ENCODE measurements at places on chromosomes 3 and 15. TPM values are rescaled to one million over a fixed set of nuclear protein-coding genes. Genes with fewer than 3 reads are reported as not detected.

- no peak for DNase-seq
Observed at GRCh38 chr3:66392966-66393332, 107.9 kb downstream of the LRIG1 start.

DNA sequence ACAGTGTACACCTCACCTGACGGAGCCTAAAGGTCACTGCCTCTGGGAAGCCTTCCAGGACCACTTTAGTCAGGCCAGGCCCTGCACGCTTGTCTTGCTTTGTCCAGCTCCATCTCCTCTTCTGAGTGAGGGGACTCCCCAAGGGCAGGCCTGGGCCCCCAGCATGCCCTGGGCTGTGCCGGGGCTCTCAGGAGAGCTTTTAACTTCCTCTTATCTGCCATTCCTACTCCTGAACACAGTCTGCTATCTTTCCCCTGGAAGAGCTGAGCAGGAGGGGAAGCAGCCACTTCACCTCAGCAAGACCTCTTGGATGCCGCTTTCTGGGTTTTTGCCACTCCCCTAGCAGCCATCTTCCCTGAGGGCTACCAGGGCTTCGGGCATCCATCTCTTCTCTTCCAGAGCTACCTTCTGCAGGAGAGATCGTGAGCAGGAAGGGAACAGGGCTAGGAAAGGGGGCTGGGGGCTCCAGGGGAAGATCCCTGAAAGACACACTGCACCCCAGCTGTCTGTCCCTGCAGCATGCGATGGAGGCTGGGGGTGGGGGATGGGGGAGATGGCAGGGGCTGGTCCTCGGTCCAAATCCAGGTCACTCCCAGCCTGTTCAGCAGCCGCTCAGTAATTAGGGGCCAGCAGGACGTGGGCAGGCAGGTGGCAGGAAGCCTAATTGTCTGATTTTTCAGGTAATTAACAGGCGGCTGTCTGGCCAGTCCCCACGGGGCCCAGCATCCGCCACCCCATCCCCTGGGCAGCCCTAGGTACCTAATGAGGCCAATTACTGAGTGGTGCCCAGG, 19.9 kb upstream of the RPL29 start:
- no peak for DNase-seq

- DNase-seq = no peak
Observed at GRCh38 chr3:57093489-57093888, 33.0 kb downstream of the SPATA12 start.

- no peak for DNase-seq
Observed at GRCh38 chr3:151393146-151393830, 8.7 kb upstream of the P2RY12 start.

- no peak for DNase-seq
Observed at GRCh38 chr3:55449527-55449926, 37.6 kb downstream of the WNT5A start.

DNA sequence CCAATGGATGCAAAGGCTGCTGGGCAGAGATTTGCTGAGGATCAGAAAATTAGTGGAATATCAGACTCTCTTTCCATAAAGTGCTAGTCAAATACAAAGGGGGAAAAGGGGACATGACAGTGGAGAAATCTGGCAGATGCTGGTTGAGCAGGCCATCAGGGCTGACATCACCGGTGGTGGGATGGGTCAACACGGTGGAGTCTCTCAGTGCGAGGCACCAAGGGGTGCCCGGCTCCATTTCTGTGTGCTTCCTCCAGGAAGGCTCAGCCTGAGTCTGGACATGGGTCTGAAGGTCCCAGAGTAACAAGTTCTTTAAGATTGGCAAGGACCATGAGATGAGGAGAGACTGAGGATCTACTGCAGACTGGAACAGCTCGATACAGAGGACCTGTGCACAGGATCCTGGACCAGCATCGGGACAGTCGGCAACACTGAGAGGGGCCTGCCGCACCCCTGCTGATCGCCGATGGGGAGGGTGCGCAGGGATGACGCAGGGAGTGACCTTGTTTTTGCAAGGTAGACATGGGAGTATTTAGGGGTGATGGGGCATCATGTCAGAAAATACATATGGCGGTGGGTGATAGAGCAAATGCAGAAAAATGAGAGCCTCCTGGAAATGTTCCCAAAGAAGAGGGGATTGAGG, 92.7 kb downstream of the SEC22A start:
- DNase-seq = no peak

GRCh38 chr3:150177673-150178381, 207.1 kb upstream of the PFN2 start:
- DNase-seq = peak; percentile 88

GRCh38 chr3:98695796-98696195, 67.3 kb upstream of the ST3GAL6 start:
- peak; percentile 86 for DNase-seq

- no peak for DNase-seq
Observed at GRCh38 chr3:183266454-183266853, 13.4 kb downstream of the B3GNT5 start.

- DNase-seq = peak; percentile 78
Observed at GRCh38 chr3:143067201-143067600, 52.4 kb upstream of the CHST2 start.

GRCh38 chr15:38864827-38865581, 300.4 kb upstream of the RASGRP1 start:
- DNase-seq = no peak

DNA sequence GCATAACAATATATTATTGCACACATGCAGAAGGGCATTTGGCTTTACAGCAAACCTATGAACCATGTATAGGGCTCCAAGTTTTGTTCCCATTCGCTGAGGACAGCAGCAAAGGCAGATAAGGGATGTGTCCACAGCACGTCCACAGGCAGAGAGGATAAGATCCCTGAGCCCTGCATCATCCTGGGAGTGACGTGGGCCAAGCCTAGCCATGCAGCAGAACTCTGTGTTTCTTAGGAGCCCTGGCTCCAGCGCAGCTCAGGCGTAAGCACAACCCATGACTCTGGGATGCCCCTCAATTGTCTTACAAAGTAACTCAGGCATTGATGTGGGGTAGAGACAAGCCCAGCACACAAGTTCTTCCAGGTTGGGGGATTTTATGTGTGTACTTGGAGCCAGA, 194.3 kb upstream of the CTDSPL start:
- DNase-seq = no peak

- no peak for DNase-seq
Observed at GRCh38 chr15:85581495-85581894, 201.1 kb downstream of the AKAP13 start.

- DNase-seq = no peak
Observed at GRCh38 chr3:191254098-191254873, 55.2 kb downstream of the OSTN start.

GRCh38 chr3:74623261-74623836, 8.9 kb upstream of the CNTN3 start:
- DNase-seq = no peak

- no peak for DNase-seq
Observed at GRCh38 chr3:159263750-159264553, 462.1 kb downstream of the MFSD1 start.

GRCh38 chr3:23567917-23568316, 237.8 kb upstream of the UBE2E1 start:
- peak; percentile 71 for DNase-seq

- peak; percentile 48 for DNase-seq
Observed at GRCh38 chr3:115272036-115272824, 125.1 kb upstream of the ZBTB20 start.

GRCh38 chr3:149702691-149703441, 45.0 kb upstream of the WWTR1 start:
- peak; percentile 93 for DNase-seq

GRCh38 chr3:133158686-133159085, 120.5 kb downstream of the TMEM108 start:
- DNase-seq = no peak

DNA sequence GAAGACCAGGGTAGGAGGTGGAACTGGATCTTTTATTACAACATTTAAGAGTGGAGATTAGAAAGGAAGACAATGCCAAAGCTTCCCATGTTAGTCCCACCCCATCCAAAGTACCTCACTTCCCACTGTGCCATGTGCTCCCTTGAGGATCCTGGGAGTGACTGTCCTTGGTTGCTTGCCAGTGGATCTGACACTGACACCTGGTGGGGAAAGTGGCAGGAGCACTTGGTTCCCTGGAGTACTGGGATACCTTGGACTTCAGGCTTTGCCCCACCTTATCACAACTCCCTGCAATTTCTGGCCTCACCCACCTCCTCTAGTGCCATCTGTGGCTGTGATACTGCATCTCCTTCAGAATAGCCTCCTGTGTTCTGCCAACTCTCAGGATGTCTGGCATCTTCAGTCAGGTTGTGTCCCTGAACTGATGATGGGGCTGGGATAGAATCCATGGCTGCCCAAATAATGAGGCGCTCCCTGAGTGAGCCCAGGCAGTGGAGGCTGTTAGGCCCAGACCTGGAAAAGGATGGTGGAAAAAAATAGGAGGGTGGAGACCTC, 1.3 kb downstream of the ELL3 start:
- peak; percentile 51 for DNase-seq

- no peak for DNase-seq
Observed at GRCh38 chr3:171688593-171688992, 121.7 kb downstream of the PLD1 start.

DNA sequence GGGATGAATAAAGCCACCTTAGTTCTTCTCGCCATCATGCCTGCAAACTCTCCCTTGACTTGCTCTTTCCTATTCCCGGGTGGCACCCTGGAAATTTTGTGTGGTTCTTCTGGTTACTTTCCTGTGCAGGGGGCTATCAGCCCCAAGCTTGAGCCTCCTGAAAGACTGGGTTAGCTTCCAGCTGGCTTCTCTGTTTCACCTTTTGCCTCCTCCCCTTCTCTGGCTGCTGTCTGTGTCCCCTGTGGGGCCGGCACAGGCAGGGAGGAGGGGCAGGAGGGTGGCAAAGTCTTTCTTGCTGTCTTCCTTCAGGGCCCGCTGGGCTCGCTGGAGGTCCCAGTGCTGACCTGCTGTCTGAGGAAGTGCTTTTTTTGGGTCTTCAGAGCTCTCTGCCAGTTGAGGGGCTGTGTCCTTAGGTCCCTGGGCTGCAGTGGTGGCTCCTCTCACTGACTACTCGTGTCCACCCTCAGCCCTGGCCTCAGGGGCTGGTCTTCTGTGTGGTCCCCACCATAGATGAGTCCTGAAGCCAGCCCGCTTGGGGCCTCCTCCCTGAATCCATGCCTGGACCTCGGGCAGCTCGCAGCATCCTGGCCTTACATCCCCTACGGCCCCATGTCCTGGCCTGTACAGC, 196.5 kb downstream of the KLF13 start:
- no peak for DNase-seq

GRCh38 chr15:31216215-31216911, 110.3 kb upstream of the KLF13 start:
- DNase-seq = no peak

DNA sequence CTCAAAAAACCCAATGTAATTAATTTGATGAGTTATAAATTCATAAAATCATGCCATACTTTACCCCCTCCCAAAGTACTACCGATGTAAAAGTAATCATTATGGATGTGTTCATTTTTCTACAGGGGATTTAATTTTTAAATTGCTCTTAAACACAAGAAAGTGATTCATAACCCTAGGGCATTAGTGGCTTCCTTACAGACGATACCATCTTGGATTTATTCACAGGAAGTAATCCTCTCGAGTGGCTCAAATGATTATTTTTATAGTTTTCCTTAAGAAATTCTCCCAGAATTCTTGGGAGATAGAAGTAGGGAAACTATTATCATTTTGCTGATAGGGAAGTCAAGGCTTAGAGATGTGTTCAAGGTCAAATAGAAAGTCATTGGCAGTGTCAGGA, 80.9 kb downstream of the PEX5L start:
- DNase-seq = no peak

- no peak for DNase-seq
Observed at GRCh38 chr15:66981771-66982170, 83.6 kb upstream of the SMAD3 start.

GRCh38 chr3:33883538-33883950, 85.1 kb downstream of the PDCD6IP start:
- DNase-seq = peak; percentile 81

- DNase-seq = peak; percentile 93
Observed at GRCh38 chr15:90592131-90592881, 62.6 kb downstream of the CRTC3 start.

DNA sequence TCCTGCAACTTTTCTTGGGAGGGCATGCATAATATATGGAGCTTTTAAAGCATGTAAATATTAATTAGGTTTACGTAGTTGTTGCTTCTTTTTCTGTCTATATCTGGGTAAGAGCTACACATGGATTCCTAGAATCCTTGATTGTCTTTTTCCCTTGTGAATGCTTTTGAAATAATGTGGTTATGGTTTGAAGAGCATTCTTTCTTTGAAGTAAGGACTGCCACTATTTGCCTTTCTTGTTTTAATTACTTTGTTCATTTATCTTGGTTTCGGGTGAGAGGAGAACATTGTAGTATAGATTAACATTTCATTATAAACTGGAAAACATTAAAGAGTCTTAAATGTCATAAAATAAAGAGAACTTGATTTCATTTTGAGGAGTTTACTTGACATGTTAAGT, 674.0 kb downstream of the ZBBX start:
- DNase-seq = no peak

DNA sequence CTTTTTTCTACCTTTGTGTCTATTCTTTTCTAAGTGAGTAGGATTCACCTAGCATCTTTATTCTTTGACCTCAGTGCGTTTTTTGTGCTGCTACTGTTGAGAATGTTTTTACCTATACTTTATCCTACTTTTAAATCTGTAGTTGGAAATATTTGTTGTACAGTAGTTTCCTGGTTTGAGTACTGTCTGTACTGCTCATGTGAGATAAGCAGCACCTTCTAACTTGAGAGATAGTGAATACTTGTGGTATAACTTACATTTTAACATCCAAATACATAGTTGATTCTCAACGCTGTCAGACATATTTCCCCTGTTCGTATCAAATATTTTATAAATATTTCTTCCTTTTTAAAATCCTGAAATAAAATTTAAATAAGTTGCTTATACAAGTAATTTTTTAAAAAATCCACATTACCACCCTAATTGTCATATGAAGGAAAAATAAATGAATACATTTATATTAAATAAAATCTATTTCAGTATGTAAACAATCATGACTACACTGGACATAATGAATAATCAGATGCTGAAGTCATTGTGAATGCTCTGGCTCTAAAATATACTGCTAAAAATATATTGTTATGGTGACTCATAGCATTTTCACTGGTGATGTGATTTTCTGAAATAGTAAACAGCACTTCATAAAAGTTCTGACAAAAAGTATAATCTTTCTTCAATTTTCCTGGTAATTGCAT, 17.4 kb downstream of the ATP11B start:
- peak; percentile 47 for DNase-seq

- DNase-seq = no peak
Observed at GRCh38 chr3:168996622-168997021, 666.9 kb downstream of the MECOM start.

CAV3 gene
- not detected for total RNA-seq

FILIP1L gene
- 5.9 TPM for total RNA-seq

LINGO1 gene
- under 0.01 TPM for total RNA-seq

DALRD3 gene
- 37.1 TPM for total RNA-seq

ALDH1A3 gene
- total RNA-seq = 61.6 TPM

P2RY1 gene
- under 0.01 TPM for total RNA-seq

GPR176 gene
- 173 TPM for total RNA-seq

TEX9 gene
- 12.7 TPM for total RNA-seq

SERPINI2 gene
- total RNA-seq = not detected

STRC gene
- under 0.01 TPM for total RNA-seq

GOLGA8J gene
- total RNA-seq = 0.29 TPM

Measured in osteoblast (primary cell).